ENCODE measurements at places on chromosomes 3 and 15.

DNA sequence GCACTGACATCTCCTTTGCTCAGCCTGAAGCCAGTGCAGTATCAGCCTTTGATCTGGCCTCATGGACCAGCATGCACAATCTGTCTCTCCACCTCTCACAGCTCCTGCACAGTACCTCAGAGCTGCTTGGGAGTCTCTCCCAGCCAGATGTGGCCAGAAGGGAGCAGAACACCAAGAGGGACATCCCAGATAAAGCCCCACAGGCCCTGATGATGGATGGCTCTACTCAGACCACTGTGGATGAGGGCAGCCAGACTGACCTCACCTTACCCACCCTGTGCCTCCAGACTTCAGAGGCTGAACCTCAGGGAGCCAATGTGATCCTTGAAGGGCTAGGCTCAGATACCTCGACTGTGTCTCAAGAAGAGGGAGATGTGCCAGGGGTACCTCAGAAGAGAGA lies 44.4 kb downstream of the CDAN1 start:
- DNase-seq = no peak

GRCh38 chr3:100753846-100754245 lies 44.6 kb downstream of the TFG start:
- no peak for DNase-seq

DNA sequence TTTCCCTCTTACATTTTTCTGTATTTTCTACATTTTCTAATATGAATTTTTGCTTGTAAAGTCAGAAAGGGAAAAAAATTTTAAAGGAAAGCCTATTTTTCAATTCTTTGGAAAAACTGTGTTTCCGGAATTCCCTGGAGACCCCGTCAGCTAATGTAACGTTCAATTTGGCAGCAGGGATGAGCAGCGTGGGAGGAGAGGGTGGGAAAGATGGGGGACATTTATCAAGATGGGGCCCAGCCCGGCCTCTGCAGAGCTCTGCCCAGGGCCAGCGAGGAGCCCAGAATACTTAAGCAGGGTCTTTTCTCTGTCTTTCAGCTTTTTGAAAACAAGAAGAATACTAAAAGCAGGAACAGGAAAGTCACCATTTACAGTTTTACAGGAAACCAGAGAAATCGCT lies 129.0 kb downstream of the LRRK1 start:
- DNase-seq = no peak

GRCh38 chr15:79089331-79089889 lies 1.2 kb downstream of the RASGRF1 start:
- no peak for DNase-seq
